ENCODE measurements at places on chromosomes 2 and 18.

- no peak for DNase-seq
Observed at GRCh38 chr2:65358678-65359400, 73.6 kb downstream of the SPRED2 start.

DNA sequence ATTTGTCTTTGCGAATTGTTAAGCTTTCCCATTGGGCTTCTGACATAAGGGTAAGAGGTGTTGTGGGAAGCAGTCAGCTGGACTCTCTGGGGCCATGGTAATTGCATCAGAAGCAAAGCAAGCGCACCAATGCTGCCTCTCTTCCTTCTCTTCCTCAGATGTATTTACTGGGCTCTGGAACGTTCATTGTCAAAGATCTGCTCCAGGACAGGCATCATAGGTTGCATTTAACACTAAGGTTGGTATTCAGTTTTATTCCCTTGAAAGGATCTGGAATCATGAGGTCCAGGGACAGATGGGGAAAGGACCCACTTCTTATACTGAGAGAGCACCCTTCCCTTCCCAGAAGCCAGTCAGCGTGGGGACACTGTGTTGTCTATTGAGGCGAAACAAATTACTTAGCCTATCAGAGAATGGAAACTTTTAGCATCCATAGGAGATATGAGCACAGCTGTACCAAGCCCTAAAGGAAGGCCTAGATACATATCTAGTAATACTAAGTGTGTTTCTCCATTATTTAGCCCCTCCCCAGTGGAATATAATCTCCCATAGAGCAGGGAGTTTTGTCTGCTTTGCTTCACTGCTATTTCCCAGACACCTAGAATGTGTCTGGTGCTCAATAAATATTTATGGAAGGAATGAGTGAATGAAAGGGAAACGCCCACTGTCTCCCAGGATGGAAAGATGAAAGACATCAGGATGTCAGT, 72.2 kb downstream of the COA5 start:
- DNase-seq: no peak

GRCh38 chr18:13541621-13542519, 184.5 kb downstream of the FAM210A start:
- no peak for DNase-seq

DNA sequence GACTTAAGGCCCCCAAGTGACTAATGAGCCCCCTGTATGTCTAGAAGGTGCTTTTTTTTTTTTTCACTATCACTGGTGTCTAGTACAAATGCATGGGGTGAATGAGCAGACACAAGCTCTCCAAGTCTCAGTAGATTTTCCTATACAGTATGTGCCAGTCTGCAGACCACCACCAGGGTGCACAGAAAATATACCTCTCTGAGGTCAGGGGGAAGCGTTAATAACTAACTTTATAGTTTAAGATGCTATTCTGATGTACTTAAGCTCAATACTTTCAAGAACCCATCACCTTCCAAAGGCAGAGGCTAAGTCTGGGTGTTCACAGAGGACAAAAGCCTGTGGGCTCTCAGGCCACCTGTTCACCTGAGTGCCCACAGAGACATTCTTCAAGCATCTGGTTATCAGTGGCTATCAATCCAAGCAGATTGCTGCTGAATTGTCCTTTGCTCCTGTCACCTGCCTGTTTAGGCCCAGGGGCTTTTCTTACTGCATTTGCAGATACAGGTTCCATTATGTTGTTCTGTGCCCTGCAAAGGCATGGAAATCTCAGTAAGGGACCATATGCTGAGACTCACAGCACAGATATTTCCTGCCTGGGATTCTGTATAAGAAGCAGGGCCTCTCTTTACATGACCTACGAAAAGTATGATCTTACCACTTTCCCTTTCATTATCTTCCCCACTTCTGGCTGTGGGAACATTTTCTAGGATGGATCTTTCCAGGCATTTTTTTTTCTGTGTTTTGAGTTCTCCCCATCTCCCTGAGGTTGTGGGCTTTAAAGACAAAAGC, 534.6 kb downstream of the TNS1 start:
- DNase-seq: no peak

DNA sequence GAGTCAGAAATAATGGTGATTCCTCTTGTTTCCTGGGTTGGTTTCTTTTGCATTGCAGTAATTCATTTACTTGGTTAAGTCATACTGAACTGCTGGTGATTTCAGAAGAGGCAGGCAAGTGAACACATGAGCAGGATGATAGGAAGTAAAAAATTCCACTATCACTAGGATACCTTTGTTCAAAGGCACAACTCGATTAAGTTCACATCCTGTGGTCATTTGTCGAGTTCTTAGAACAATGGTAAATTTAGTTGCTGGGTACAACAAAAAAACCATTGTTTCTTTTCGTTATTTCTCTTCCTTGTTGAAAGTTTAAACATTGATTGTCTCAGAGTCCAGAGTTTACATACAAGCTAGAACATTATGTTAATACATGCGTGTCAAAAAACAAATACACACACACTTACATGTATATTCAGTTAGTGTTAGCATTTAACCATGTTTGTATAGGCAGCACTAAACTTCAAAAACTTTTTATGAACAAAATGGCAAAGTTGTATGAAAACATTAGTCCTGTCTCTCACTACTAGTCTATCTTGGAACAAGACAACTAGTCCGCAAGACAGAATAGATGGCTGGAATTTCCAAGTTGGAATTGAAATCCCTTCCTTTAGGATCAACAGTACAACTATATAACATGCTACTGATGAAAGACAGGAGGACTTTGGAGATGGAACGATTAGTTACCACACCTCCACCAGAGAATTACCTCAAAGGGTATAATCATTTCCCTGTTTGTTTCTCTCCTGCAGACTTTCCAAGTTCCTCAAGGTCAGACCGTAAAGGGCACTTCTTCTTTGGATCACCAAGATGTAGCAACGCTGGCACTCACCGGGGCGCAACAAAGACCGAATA, 26.2 kb downstream of the STK39 start:
- no peak for DNase-seq

DNA sequence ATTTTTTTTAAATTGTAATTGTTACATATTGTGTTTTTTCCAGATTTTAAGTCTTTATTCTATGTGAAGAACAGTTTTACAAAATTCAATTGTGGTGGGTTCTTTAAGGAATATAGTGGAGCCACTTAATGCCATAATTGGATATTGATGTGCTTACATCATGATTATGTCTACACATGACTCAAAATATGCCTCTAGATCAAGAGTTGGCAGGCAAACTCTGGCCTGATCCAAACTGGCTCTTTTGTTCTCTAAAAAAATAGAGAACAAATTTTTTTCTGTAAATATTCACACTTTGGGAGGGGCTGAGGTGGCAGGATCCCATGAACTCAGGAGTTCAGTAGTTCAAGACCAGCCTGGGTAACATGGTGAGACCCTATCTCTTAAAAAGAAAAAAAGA, 8.3 kb downstream of the EHBP1 start:
- no peak for DNase-seq

DNA sequence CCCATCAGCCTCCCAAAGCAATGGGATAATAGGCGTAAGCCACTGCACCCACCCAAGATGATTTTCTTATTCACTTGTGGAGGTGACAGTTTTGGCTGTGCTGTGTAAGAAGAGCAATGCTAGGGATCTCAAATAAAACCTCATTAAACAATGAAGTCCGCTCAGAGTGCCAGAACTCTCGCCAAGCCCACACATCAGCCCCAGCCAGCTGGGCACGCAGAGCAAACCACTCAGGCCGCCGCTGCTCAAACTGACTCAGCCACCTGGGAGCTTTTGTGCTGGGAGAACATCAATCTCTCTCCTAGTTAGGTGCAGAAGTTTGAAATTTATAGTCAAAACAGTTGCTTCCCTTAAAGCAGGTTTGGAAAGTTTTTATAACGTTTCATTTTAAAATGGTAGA, 47.6 kb downstream of the RNF152 start:
- DNase-seq: no peak

DNA sequence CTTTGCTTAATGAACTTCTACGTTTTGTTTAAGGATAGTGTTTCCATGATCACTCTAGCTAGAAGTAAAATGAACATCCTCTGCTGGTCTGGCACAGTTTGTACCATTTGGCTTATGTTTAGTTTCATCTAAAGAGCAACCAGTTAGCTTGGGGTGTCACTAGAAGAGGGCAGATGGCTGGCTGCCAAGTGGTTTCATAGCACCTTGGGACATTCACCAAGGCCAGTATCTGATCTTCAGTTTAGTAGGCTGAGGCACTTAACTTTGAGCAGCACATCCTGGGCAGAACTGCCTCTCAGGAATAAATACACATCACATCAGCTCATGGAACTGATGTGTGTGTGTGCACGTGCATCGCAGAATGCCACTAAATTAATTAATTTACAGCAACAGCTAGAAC, 68.4 kb downstream of the NXPH2 start:
- no peak for DNase-seq

GRCh38 chr18:57207124-57207916, 60.4 kb downstream of the BOD1L2 start:
- DNase-seq: no peak

DNA sequence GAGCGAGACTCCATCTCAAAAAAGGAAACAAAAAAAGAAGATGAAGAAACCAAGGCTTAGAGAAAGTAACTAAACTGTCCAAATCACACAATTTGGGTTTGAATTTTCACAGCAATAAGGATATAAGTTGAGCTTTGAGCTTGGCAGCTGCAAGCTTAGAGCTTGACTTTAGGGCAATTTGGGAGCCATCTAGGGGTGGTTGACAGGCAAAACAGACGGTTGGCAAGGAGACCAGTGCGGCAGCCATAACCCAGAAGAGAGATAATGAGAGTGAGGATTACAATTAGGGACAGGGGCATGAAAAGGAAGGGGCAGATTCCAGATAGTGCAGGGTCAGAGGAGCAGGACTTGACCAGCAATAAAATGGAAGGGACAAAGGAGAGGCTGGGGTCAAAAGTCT, 382.2 kb upstream of the HNRNPA3 start:
- DNase-seq: no peak

Measured in NCI-H187 treated with DMSO at 0.1 percent for 48 hours (cell line).